ENCODE measurements at places on chromosomes 16 and 17. TPM values are rescaled to one million over a fixed set of nuclear protein-coding genes. Genes with fewer than 3 reads are reported as not detected.

Gene KRTAP2-1
- not detected for total RNA-seq

Gene ARHGAP44
- 0.95 TPM for total RNA-seq

Gene CSH1
- total RNA-seq = not detected

Gene RND2
- total RNA-seq = 0.60 TPM

Gene PNMT
- not detected for total RNA-seq

Gene MYH1
- not detected for total RNA-seq

Gene TMEM238L
- total RNA-seq = not detected
